ENCODE measurements at places on chromosomes 4 and X. TPM values are rescaled to one million over a fixed set of nuclear protein-coding genes. Genes with fewer than 3 reads are reported as not detected.

The GPC3 gene
- not detected for total RNA-seq

GRCh38 chr4:155569960-155570515, 96.6 kb upstream of the GUCY1A1 start:
- H3K36me3 ChIP-seq: no peaks in the 10 kb centered on the region
- H3K27me3 ChIP-seq: no peaks in the 10 kb centered on the region
- H3K27ac ChIP-seq: no peak overlapping the region

- H3K27me3 ChIP-seq: peaks cover 2% of the 10 kb centered on the region
- no peak overlapping the region for H3K27ac ChIP-seq
- H3K36me3 ChIP-seq: no peaks in the 10 kb centered on the region
- peaks cover 7% of the 10 kb centered on the region for H3K4me1 ChIP-seq
These were observed 4.8 kb downstream of the FRMPD3 start for GRCh38 chrX:107454302-107454701.

The EVC2 gene
- 0.84 TPM for total RNA-seq

Measured in CD8-positive, alpha-beta memory T cell (primary cell).